Activated naive CD8-positive, alpha-beta T cell treated with anti-CD3 and anti-CD28 coated beads for 36 hours (primary cell): ENCODE measurements at places on chromosomes 11 and 22.

DNA sequence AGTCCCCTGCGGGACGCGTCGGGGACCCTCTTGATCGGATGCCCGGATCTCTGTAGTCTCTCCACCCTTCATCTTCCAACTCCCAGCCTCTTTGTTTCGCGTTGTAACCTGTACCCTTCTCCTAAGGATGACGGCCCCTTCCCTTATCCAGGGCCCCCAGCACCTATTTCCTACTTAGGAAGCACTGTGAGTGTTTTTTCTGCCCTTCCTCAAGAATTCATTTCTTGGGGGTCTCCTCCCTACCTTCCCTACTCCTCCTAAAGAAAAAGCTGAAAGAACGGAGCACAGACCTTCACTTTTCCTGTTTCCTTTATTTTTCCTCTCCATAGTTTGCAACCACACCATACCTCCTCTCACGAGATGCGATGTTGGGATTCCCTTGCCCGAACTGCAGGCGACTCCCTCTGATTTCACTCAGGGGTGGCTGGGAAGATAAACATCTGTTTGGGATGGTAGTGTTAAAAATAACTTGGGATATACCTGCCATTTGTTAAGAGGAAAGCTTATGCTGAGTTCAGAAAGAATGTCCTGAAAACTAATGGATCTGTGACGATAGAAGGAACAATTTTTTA is 593 bp downstream of the FAM118B start:
- DNase-seq = no peak

GRCh38 chr11:16883174-16883573 is 131.0 kb downstream of the PLEKHA7 start:
- no peak for DNase-seq

DNA sequence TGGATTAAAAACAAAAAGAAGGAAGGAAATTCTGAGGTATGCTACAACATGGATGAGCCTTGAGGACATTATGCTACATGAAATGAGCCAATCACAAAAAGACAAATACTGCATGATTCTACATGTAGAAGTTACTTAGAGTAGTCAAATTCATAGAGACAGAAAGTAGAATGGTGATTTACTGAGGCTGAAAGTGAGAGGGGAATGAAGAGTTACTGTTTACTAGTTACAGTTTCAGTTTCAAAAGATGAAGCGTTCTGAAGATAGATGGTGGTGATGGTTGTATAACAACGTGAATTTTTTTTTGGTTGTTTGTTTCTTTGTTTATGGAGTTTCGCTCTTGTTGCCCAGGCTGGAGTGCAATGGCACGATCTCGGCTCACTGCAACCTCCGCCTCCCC is 9.5 kb downstream of the OR5P2 start:
- DNase-seq = no peak

DNA sequence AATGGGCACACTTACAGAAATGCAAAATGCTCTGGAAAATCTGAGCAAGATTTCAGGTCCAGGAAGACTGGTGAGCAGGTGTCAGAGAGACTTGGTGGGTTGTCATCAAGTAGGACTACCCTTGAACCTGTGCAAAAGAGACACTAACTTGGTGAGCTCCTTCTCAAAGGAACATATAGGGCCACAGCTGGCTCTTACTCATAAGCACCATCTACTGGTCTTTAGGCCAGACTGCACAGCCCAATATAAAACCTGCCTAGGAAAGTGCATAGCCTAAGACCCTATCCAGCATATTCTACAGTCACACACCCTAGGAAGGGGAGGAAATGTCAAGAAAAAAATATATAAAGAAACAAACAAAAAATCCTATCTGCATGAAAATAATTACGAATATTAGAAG is 18.2 kb upstream of the OR10W1 start:
- DNase-seq = no peak

DNA sequence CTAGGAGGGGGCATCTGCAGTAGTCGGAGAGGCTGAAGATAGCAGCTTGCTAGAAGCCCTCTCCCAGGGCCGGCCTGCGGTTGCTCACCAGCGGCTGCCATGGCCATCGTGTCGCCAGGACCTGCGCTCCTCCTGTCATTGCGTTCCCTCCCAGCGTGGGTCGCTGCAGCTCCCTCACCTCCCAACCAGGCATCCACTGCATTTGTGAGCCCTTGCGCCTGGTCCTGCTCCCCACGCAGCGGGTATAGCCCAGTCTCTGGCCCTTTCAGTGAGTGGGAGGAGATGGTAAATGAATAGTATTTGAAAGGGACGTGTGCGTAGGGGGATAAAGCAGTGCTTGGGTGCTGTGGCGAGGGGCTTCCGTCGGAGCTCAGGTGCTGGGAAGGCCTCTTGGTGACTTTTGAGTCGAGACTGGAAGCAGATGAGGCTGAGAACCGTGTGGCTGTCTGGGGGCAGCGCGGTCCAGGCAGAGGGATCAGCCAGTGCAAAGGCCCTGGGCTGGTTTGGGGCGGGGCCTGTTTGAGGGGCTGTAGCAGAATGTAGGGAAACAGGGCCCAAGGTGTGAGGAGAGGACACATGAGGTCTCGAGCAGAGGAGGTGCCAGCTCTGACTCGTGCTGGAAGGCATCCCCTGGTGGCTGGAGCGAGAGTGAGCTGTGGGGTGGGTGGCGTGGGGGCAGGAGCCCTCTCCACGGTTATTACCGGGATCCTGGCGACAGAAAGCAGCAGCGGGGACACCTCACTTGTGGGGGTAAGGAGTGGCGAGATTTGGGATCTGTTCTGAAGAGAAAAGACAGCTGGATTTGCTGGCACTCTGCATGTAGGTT is 39.3 kb downstream of the LRP5 start:
- DNase-seq = no peak

GRCh38 chr11:76783294-76783895 is at the start of gene TSKU:
TSS of gene TSKU (plus strand) at chr11:76783356. CDS start at chr11:76795617, 12,261 bp downstream.
- DNase-seq = peak; percentile 39

- DNase-seq = no peak
These were observed 3.2 kb downstream of the ARHGEF12 start for GRCh38 chr11:120339394-120339890.

DNA sequence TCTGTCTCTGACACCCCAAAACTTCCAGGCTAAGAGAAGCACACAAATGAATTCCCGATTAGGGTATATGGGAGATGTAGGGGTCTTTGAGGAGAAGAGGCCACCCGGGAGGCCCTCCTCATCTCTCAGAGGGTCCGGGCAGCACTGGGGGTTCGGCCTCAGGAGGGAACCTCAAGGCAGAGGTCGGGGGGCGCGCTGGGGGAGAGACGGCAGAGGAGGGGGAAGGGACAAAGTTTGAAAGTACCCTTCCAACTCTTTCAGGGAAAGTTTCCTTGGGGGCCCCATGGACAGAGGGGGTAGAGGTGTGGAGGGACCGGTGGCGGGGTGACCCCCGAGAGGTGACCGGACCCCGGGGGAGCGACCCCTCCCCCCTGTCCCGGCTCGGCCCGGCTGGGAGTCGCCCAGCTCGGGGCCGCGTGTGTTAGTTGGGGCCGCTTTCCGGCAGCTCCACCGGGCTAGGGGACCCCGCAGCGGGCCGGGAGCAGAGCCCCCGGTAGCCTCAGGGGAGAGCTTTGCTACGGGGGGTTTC is 3.3 kb upstream of the GCAT start:
- no peak for DNase-seq

DNA sequence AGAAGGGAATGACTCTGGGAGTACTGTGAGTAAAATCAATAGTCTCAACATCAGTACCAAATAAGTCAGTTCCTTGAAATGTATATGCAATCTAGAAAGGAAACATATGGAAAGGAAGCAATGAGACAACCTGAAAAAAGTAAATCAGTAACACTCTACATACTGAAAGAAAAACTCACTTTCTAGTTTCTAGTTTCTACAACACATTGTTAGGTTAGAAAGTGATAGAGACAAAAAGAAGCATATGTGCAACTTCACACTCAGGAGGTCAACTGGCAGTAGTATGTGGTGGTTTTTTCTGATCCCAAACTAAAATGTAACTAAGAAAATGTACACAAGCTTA is 156.5 kb upstream of the SOX6 start:
- no peak for DNase-seq

- DNase-seq = peak; percentile 23
These were observed 33.9 kb downstream of the BCL2L13 start for GRCh38 chr22:17672417-17672991.

DNA sequence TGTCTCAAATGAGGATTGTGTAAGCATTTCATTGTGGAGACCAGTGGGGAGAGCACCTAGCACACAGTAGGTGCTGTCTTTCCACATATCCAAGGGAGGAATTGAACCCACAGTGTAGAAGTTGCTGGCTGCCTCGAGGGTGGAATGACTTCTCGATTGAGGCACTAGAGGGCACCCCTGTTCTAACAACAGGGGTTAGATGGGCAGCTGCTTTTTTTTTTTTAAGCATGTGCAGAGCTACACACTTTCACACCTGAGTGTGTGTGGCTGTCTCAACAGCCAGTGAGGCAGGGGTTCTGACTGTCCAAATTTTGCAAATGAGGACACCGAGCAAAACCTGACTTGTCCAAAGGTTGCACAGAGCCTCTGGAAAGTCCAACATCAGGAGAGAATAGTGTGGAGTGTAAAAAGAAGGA is 118.2 kb upstream of the CRYBB3 start:
- DNase-seq = peak; percentile 36

DNA sequence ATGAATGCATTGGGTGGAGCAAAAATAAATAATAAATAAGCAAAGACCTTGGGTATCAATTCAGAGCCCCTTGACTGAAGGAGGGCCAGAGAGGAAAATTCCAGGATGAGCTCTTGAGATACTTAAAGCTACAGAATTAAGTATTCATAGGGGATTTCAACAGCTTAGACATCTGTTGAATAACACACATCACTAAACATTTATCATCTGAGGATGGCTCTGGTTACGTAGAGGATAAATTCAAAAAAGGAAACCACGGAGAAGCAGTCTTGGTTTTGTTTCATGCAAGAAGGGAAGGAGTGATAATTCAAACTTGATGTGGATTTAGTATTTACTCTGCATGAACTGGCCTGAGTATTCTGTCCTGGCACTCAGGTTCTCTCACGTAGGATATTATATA is 29.8 kb downstream of the ARHGAP42 start:
- no peak for DNase-seq

GRCh38 chr22:25566898-25567235 is 2.4 kb downstream of the GRK3 start:
- DNase-seq = no peak

DNA sequence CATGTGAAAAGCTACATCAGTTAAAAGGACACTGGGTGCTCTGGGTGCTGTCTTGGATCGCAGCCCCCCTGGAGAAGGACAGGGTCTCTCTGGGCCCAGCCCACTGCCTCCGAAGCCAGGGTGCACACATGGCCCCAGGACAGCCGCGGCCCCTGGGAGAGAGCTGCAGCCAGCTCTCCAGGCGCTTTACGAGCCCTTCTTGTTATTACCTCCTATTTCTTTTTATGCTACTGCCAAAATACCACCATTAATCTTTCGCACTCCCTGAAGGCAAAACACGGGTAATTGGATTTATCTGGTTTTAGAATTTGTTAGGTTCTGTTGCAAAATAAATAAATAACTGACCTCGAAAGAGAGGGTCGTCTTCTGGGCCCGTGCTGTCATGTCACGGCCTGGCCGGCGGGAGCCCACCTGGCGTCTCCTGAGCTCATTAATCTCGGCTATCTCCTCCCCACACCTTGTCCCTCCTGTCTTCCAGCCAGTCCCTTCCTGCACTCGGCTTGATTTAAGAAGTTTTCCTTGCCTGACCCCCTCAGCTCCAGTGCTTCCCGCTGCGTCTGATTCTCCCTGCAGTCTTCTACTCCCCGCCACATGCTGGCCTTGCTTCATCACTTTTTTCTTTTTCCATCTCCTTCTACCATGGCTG is 611.7 kb downstream of the OPCML start:
- no peak for DNase-seq

DNA sequence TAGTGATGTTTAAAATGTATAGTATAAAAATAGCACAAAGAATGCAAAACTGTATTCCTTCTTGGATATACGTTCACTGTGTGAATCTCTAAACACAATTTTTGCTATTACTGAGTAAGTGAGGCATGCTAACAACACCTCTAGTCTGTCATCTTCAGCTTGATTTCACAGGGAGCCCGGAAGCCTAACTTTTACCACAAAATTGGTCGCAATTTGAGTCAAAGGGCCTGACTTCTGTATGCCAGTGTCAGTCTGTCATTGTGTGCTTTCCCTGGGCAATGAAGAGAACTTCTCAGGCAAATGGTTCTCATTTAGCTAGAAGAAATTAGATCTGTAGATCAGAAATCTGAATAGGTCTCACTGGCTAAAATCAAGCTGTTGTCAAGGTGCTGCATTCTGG is 1059.5 kb downstream of the FAM181B start:
- DNase-seq = no peak

GRCh38 chr11:117374316-117375055 is 46.8 kb downstream of the CEP164 start:
- DNase-seq = no peak

GRCh38 chr11:73152861-73153483 is 10.9 kb upstream of the FCHSD2 start:
- peak; percentile 68 for DNase-seq

- no peak for DNase-seq
These were observed 438.5 kb upstream of the LRRC4C start for GRCh38 chr11:41897991-41898390.

DNA sequence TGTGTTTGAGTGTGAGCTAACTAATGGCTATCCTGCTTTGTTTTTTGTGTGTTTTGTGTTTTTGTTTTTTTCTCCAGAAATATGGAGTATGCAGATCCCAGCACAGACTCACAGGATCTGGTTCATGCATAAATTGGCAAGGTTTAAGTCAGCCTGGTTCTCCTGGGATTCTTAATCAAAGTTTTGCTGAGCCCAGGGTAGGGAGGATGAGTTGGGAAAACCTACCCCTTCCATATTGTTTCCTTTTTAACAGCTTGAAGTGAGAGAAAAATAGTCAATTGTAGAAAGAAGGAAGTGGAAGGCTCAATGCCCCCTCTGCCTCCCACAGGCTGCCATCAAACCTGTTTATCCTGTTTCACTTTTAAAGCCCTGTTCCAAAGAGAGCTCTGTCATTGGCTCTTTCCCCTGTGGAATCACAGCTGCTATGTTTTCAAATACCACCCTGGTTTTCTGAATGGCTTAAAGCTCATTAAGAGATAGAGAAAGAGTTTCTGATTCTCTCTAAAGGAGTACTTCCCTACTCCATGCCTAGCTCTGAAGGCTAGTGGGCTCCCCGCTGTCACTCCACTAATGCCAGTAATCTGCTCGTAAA is 23.4 kb upstream of the CADM1 start:
- DNase-seq = no peak

GRCh38 chr11:110679323-110679975 is 32.8 kb downstream of the ARHGAP20 start:
- DNase-seq = no peak

DNA sequence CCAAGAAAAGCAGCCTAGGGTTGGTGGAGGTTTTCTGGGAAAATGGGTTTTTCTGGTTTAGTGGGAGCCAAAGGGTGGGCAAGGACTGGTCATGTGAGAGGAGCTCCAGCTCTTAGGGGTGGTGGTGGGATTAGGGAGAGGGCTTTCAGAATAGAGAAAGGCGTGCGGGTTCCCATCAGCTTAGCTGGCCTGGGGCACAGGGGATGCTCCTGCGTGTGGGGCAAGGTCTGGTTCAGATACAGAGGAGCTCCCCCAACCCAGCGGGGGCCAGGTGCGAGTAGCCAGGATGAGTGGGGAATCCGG is 644 bp downstream of the TMEM134 start:
- DNase-seq = no peak

- DNase-seq = no peak
These were observed 12.7 kb upstream of the SEPTIN5 start for GRCh38 chr22:19701420-19702145.
